ENCODE measurements at places on chromosomes 3 and 15. TPM values are rescaled to one million over a fixed set of nuclear protein-coding genes. Genes with fewer than 3 reads are reported as not detected.

Gene ITPKA
- total RNA-seq, result 14.2 TPM

Gene HDGFL3
- 19.4 TPM for total RNA-seq

Gene TTBK2
- 30.3 TPM for total RNA-seq

Gene PLAAT1
- not detected for total RNA-seq

All from prostate gland (tissue), 2 donors.